Choroid plexus epithelial cell (primary cell): ENCODE measurements at places on chromosomes 7 and 10.

DNA sequence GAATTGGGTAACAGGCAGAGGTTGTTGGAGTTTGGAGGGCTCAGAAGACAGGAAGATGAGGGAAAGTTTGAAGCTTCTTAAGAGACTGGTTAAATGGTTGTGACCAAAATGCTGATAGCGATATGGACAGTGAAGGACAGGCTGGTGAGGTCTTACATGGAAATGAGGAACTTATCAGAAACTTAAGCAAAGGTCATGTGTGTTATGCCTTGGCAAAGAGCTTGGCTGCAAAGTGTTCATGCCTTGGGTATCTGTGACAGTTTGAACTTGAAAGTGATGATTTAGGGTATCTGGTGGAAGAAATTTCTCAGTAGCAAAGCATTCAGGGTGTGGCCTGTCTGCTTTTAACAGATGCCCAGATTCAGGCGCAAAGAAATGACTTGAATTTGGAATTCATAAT lies 64.5 kb upstream of the EEPD1 start:
- DNase-seq, result no peak

DNA sequence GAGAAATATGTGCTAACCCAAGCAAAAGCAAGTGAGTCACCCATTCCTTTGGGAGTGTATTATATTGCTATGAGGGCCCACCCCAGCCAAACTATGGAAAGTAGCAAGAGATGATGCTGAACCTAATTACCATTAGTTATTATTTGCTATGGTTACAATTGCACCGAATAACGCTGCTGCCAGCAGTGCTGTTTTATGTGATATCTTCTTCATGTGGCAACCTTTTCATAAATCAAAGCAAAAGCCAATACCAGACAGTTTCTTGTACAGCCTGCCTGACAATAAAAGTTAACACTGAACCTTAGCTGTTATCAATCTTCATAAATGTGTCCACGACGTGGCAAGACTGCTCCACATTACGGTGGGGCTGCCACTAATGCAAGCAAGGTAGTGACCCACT lies 241.7 kb upstream of the PLXNA4 start:
- DNase-seq, result no peak

- DNase-seq, result no peak
Measured at GRCh38 chr7:106569500-106569929, 91.4 kb downstream of the CCDC71L start.

- no peak for DNase-seq
Measured at GRCh38 chr7:45915606-45916005, 5.5 kb downstream of the IGFBP3 start.

DNA sequence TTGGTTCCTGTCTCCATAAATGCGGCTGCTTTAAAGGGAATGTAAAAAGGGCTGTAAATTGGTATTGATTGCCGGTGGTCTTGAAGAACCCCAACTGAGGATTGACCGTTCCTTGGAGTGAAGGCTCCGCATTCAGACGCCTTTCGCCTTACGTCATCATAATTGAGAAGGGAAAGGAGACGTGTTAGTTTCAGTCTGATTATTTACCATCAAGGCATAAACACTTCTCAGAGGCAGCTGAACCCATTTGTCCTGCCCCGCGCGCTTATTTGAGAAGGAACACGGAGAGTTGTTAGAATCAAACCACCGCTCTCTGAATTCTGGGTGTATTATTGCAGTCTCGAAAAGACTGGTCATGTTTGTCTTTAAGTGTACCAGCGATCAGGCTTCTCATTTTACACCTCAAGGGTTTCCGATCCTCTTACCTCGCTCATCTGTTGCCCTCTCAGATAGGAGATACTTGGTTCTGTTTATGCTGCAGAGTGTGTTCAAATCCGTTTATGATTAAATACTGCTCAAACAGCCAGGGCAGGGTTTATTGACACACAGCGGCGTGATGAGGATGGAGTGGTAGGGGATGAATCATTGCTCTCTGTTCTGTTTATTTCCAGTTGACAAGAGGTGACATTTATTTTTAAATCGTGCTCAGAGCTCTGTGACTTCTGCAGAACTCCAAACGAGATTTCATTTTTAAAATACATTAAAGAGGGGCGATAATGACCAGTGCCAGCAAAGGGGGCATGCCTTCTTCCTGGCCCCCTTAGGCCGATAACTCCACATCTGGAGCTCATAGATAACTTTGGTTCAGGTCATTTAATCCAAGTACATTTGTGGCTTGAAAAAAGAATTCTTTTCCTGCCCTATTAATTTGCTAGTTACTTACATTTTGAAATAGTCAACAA lies 30.4 kb downstream of the FOXK1 start:
- DNase-seq, result peak; percentile 65

- no peak for DNase-seq
Measured at GRCh38 chr7:122006687-122007086, 133.7 kb downstream of the PTPRZ1 start.

DNA sequence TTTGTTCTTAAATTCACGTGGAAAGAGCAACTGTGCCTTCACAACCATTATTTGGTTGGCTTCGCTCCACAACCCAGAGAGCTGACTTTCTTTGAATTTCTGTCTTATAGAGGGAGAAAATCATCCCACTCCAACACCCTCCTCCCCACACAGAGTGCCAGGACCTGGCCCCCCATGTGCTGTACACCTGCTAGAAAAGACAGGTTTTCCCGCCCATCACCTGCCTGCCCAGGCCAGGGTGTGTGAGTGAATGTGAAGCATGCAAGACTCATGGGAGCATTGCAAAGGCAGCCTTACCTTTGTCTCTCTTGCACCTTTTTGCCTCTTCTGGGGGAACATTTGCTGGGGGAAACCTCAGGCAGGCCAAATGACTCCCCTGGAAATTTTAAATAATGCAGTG lies 319.0 kb downstream of the TNS3 start:
- DNase-seq, result no peak

- no peak for DNase-seq
Measured at GRCh38 chr7:82429408-82429807, 14.2 kb downstream of the CACNA2D1 start.

GRCh38 chr10:69352569-69353264 lies 64.0 kb downstream of the TACR2 start:
- peak; percentile 66 for DNase-seq

GRCh38 chr10:124168581-124168980 lies 75.2 kb upstream of the CHST15 start:
- DNase-seq, result no peak

DNA sequence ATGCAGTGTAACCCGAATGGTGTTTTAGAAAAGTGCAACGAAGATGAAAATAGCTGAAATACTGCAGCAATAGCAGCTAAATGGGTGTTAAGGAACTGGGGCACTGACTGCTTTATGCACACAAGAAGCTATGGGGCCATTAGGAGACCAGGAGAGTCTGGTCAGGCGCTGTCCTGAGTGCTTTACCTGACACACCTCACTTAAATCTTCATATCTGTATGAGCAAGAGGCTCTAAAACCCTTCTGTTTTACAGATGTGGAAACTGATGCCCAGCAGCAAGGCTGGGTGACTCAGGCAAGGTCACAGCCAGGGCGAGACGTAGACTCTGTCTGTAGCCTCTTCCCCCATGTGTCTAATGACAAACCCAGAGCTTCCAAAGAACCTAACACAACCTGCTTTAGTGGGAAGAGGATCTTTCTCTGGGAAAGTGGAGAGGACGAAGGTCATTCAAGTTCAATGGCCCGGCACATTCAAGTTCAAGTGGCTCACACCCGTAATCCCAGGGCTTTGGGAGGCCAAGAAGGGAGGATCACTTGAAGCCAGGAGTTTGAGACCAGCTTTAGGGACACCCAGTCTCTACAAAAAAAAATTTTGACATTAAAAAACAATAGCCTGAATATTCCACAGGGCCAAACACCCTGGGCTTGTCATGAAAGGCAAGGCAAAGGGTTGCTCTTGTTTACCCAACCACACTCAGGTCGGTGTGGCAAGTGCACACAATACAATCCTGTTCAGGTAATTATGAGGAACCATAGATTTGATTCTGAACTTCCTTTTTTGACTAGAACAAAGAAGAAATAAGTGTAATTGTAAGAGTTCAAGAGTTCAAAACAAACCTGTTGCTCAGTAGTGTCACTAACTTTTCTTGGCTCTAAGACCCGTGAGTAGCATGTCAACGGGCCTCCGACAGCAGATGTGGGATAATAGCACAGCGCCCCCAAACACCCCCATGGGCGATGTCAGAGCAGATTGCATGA lies 53.7 kb upstream of the KLF6 start:
- no peak for DNase-seq

DNA sequence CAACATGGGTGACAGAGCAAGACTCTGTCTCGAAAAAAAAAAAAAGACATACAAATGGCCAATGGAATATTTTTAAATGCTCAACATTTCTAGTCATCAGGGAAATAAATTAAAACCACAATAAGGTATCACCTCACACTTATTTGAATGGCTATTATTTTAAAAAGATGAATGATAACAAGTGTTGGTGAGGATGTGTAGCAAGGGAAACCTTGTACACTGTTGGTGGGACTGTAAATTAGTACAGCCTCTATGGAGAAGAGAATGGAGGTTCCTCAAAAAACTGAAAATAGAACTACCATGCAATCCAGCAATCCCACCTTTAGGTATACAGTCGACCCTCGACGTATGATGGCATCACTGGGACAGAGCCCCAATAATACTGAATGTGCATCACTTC lies 65.4 kb upstream of the DIP2C start:
- no peak for DNase-seq

DNA sequence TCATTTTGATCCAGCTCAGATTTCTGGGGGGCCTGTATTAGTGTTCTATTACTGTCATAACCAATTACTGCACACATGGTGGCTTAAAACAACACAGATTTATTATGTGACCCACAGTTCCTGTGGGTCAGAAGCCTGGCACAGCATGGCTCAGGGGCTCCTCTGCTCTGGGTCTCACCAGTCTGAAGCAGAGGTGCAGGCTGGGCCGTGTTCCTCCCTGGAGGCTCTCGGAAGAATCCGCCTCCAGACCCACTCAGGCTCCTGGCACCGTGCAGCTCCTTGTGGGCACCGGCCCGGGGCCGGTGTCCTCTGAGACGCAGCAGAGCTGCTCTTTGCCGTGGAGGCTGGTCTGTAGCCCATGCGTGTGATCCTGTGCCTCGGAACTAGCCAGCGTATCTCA lies 61.5 kb downstream of the RAMP3 start:
- DNase-seq, result no peak

DNA sequence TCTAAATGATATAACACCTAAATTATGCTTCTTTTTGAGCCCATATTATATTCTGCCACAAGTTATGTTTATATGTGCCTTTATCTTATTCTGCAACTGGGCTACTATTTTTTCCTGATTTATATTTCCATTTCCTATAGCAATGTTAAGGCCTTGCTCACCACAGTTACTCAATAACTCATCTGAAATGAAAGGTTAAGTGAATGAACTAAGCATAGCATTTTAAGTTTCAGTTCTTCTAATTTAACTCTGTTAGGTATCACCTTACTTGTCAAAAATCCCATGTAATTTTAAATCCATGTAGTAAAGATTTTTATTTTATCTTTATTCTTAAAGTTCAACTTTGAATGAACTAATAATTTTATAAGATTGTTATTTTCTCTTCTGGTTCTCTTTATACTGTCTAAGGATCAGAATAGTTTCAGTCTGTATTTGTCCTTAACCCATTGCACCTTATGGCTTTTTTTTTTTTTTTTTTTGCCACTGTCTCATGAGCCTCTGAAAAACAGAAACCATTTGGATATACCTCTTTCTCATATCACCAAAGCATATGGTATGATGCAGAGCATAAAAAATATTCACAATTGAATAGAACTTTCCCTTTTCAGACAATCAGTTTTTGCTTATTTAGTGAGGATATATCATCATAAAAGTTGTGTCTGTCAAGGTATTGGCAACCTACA lies 301.8 kb upstream of the ZWINT start:
- DNase-seq, result no peak

GRCh38 chr7:44072364-44073231 lies 7.2 kb upstream of the PGAM2 start:
- peak; percentile 91 for DNase-seq

GRCh38 chr10:184911-185310 lies 49.7 kb downstream of the ZMYND11 start:
- peak; percentile 32 for DNase-seq

DNA sequence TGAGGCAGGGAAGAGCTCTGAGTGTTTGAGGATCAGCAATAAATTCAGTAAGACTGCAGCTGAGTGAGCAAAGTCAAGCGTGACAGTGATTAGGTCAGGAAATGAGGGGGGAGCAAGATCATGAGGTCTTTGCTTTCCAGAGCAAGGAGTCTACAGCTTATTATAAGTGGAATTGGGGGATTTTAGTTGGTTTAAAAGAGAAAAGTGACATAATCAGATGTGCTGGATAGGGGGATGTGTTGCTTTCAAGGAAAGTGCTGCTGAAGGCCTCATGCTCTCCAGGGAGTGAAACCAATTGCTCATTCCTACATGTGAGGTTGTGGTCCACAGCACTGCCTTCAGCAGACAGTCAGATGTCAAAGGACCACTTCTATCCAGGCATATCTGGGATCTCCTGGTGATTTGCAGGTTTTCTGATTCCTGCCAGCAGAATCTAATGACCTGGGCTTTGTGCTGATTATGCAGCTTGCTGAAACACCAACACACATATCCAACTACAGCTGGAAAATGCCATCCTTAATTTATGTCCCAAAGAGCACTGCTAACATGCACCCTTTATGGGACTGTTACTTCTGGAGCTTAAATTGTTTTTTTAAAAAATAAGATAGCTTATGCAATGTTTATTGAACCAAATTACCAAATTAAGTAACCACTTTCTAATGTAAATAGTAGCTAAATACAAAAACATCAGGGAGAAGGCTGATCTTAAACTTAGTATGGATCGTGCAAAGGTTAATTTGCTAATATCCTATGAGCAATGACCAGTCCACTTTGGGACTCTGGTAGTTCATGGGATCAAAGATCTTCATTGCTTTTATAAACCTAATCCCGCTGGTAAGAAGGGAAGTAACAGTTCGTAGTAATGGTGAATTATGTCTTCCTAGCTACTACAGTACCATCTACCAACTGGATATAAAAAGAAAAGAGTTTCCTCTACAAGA lies 607.6 kb downstream of the KCNMA1 start:
- DNase-seq, result peak; percentile 4

DNA sequence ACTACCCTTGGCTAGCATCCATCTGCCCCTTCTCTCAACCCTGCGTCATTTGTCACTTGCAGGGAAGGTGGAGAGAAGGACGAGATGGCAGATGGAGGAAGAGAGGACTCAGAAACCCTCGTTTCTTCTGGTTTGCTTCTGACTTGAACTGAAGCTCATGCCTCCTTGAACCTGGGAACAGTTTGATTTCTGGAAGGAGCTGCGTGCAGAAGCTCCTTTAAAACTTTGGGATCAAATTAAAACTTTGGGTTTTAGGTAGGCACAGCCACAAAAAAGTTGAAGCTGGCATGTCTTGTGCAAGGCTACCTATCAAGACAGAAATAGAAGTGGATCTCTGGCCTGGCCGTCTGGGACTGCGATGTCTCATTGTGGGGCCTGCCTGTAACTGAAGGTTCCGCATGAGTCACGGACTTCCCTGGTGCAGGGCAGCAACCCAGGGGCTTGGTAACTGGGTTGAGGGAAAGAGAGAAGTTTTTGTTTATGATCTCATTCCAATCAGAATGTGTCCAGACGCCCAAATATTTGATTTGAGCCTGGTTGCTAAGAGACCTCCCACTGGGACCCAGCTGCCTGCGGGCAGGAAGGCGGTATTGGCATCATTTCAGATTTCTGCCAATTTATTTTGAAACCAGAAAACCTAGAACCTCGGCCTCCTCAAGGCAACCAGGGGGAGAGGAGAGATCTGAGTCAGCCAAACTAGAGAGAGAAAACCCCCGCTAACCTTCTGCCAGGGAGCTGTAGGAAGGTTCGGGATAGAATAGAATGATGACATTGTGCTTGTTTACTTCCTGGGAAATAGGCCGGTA lies 15.8 kb upstream of the CAMK1D start:
- peak; percentile 98 for DNase-seq
